Stimulated activated CD4-positive, alpha-beta T cell treated with anti-CD3 and anti-CD28 coated beads, TNF-alpha, amount 100 ng/mL, for 24 hours (primary cell): ENCODE measurements at places on chromosomes 2 and 18.

GRCh38 chr2:127811397-127812321, 688 bp upstream of the WDR33 start:
- no peak for DNase-seq

- DNase-seq = no peak
These were observed 32.7 kb upstream of the SPRED2 start for GRCh38 chr2:65465124-65465523.

DNA sequence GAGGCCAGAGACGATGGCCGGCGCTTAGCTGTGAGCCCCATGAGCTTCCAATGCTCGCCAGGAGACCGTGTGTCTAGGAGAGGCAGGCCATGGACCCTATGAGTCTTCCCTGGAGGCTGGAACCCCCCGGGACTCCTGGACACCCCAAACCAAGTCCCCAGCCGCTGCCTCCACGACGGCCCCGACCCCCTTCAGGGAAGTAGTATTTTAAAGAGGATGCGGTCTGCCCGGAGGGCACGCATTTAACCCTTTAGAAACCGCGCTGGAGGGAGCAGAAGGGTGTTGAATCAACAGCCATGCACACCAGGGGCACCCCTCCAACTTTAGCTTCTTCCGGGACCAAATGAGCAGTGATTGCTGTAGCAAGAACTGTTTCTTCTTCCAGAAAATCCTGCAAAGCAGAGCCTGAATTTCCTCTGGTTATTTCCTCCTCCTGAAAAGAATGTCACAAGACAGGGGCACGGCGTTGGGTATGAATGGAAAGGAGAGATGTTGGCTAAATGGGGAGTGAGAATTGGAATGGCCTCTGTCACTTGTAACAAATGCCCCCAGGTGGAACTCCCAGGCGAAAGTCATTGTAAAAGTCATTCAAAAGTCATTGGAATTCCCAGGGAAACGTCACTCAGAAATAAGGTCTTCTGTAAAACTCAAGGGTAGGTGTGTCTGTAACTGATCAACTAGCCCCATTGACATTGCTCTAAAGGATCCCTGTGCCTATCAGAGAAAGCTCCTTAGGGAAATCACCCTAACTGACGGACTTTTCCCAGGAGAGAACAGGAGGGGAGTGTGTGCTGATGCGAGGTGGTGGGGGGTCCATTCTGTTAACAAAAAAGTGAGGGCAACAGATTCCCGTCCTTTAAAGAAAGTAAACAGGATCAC, 5.8 kb upstream of the GBX2 start:
- DNase-seq = no peak

DNA sequence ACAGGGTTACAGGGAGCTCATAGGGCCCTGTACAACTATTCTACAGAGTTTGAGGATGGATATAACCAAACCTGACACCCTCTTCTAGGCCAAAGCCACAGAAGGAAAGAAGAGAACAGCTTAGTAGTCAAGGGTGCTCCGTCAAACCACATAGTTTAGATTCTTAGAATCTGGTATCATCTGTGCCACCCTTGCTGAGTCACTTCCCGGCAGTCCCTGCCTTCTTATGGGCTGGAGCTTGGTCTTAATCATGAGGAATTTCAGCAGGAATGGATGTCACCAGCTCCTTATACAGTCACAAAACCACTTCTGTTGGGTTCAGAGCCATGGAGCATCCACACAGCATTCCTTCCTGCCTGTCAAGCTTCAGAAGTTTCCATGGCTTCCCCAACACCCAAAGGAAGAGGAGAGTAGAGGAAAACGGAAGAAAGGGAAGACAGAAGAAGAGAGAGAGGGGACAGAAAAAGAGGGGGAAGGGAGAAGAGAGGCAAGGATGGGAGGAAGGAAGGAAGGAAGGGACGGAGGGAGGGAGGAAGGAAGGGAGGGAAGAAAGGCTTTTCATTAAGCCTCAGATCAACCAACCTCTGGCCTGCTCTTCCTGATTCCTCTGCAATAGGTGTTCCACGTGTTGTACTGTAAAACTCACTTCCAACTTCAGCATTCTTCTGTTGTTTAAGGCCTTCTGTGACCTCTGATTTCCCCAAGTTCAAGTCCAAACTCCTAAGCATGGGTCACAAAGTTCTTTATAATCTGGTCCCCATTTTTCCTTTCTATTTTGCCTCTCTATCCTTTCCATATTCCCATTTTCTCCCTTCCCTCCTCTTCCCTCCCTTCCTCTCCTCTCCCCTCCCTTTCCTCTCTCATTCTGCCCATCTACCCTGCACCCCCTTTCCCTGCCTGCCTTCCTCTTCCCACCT, 246.1 kb upstream of the TNP1 start:
- no peak for DNase-seq

GRCh38 chr18:69895066-69896047, 52.3 kb downstream of the CD226 start:
- no peak for DNase-seq

- DNase-seq = no peak
These were observed 198.6 kb downstream of the CAMKMT start for GRCh38 chr2:44560352-44560751.

GRCh38 chr2:199462347-199462955, 4.7 kb upstream of the SATB2 start:
- DNase-seq = no peak

GRCh38 chr2:119668546-119668945, 10.5 kb upstream of the TMEM177 start:
- DNase-seq = no peak

DNA sequence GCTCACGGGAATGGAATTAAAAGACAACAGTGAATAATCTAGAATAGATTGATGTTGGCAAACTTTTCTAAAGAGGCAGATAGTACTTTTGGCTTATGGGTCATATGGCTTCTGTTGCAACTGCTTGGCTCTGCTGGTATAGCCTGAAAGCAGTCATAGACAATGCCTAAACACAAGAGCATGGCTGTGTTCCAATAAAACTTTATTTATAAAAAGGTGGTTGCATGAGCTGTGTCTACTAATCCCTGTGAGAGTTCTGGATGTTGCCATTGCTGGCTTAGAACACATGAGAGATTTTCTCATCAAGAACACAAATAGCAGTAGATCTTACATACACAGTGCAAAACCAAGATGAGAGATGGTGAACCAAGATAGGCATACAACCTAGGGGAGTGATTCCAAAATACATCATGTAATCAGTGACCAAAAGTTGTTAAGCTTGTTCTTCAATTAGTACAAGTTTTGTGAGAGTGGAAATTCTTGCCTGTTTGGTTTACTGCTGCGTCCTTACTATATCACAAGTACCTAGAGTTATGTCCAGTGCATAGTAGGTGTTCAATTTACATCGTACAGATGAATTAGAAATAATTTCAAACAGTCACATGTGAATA, 380.0 kb downstream of the METTL4 start:
- DNase-seq = no peak

DNA sequence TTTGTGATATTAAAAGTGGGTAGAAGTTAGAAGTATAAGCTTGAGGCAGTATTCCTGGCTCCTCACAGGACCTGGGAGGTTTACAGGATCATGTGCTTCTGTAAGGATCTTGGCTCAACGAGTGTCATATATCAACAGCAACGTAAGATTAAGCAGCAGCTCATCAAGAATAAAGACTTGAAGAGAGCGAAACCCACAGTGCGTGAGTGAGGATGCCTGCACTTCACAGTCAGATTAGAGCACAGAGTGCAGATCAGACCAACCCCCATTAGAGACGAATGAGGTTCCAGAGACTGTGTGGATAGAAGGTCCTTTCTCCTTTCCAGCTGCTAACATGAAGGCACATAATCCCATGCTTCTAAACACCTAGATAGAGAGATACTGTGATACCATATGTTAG, 1656.7 kb upstream of the NXPH2 start:
- DNase-seq = no peak

GRCh38 chr18:393574-393957, 106.9 kb downstream of the COLEC12 start:
- no peak for DNase-seq

GRCh38 chr18:49739275-49739674, 74.1 kb downstream of the ACAA2 start:
- DNase-seq = no peak

DNA sequence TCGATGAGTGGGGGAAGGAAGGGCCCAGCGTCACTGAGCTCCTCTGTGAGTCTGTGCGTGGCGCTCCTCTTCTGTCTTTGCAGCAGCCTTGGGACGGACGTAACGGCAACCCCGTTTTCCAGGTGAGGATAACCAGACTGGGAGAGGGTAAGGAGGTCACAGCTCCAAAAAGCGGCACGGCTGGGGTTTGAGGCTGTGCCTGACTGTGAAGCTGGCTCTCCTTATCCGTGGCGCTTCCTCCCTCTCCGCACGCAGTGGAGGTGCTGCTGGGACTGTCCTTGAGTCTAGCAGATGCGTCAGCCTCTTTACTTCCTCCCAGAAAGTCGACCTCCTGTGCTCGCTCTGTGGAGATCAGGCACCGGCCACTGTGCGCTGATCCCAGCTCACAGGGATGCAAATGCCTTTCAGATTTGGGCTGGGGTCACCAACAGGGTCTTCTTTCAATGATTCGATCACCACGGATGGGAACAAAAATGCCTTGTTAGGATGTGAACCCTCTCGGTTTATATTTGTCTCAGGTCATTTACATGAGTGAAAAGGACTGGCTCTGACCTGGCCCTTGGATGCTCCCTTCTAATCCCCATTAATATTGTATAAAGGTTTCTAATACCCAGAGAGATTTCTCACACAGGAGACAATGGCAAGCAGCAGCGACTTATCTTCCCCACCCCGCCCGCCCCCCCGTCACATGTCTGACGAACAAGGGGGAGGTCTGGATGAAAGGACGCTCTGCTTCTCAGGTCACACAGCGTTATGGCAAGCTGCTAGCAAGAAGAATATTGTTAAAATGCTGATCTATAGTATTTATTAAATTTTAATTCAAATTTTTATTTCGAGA, 30.1 kb upstream of the E2F6 start:
- no peak for DNase-seq

GRCh38 chr2:206028101-206028500, 57.9 kb downstream of the INO80D start:
- no peak for DNase-seq

- no peak for DNase-seq
These were observed 10.6 kb downstream of the CNNM3 start for GRCh38 chr2:96826546-96827278.

DNA sequence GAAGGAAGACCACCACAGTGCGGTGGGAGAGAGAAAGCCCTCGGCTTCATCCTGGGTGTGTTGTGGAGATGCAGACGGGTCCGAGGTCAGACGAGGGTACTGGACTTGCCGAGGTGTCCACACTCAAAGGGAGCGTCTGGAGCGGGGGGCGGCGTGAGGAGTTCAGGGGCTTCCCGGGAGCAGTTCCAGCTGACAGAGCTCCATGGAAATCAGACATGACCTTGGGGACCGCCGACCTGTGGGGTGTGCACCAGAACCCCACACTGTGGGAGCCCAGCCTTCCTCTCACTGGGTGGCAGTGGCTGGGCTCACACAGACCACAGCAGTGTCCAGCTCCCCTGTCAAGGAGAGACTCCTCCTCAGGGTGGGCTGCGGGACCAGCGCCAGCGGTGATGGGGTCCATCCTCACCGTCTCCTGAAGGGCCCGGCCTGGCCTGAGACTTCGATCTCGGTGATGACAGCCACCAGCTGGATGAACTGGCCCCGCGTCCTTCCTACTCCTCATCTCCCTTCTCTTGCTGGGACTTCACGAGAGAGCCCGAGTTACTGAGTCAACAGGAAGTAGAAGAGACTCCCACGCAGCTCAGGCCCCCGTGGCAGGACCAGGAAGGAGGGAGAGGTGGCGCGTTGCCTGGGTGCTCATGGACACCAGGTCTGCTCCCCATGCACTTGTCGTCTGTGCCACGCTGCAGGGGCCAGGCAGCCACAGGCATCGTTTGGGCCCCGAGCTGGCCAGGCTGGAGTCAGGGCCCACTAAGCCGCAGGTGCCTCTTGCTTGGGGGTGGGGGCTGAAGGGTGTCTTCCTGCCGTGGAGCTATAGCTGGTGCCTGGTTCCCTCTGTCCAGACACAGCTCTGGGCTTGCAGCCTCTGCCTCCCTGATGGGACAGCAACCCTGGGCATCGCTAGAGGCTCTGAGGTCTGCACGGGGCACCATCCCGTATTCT, 101.9 kb upstream of the CTDP1 start:
- DNase-seq = no peak

DNA sequence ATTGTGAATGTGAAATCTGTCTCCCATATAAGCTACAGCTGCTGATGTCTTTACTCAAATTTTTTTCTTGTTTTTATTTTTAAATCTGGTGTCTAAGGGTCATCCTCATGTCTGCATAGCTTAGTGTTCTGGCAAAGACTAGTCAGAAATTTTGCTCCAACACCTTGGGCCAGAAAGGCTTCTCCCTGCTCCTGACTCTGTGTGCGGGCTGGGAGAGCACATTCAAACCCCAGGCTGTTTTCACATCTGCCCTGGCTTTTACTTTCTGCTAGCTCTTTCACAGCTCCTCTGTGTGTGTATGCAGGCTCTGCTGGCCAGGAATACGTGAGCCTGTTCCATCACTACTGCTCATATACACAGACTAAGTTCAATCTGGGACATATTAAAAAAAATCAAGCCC, 102.9 kb upstream of the RIOK3 start:
- DNase-seq = no peak

GRCh38 chr18:74975001-74975400, 233.9 kb downstream of the PTGR3 start:
- no peak for DNase-seq

- DNase-seq = no peak
These were observed 1435.4 kb upstream of the LRRTM1 start for GRCh38 chr2:81739966-81740365.

- DNase-seq = no peak
These were observed 7.8 kb downstream of the AGBL5 start for GRCh38 chr2:27059141-27059820.

DNA sequence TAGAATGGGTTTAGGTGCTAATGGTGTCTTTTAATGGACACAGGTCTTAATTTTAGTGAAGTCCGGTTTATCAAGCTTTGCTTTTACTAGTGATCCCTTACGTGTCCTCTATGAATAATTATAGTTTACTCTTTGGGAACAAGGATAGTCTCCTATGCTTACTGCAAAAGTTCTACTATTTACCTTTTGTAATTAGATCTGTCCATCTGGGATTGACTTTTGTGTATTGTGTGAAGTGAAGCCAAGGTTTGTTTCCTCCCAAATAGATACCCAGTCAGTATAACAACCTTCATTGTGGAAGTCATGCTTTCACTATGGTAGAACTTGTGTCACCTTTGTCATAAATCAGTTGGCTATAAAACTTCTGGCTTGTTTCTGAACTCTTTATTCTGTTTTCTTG, 740.9 kb upstream of the CRIM1 start:
- DNase-seq = no peak

GRCh38 chr2:161177969-161178368, 17.7 kb downstream of the TANK start:
- DNase-seq = no peak
